Hematopoietic multipotent progenitor cell treated with erythropoietin and hydrocortisone succinate and interleukin-3 and kit ligand, for 6 days (in vitro differentiated cells): ENCODE measurements at places on chromosomes 1 and 21.

DNA sequence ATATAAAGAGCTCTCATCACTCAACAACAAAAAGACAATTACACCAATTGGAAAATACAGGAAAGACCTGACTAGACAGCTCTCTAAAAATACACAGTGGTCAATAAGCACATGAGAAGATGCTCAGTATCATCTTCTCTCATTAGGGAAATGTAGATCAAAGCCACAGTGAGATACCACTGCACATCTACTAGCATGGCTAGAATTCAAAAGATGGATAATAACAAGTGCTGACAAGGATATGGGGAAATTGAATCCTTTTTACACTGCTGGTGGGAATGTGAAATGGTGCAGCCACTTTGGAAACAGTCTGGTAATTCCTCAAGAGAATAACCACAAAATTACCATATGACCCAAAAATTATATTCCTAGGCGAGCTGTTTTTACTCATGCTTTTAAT lies 9.4 kb downstream of the ACOT7 start:
- no peak for DNase-seq

DNA sequence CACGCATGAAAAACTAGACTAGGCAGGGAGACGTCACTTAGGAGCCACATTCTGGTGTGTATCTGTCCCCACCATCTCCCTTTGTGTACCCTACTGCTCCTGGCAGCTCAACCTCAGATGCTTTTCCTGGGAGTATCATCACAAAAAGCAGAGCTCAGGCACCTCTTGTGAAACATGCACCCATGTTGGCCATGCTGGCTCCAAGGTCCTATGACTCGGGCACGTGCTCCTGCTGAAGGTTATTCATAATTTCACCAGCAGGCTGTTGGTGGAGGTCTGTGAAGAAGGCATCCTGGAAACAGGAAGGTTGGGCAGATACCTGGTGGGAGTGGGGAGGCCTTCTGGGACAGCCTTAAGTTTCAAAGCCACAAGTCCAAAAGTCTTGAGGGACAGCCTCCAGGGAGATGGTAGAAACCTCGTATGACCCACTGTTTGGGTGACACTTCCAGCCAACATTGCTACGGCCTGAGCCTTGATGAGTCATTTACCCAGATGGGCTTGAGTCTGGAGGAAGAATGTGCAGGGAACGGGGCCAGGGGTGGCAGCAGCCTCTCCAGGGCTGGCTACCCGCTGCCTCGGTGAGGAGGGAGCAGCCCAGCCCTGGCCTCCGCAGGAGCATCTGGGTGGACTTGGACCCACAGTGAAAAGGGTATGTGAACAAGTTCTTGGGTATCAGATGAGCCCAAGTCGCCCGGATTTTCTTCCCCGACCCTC lies 75.8 kb downstream of the PGBD5 start:
- no peak for DNase-seq

- DNase-seq: peak; percentile 98
Measured at GRCh38 chr1:234558330-234558836, 51.6 kb downstream of the IRF2BP2 start.

- DNase-seq: no peak
Measured at GRCh38 chr1:205570173-205570501, 61.7 kb downstream of the ELK4 start.

GRCh38 chr21:33811167-33812010 lies 104.2 kb downstream of the ATP5PO start:
- DNase-seq: peak; percentile 47

DNA sequence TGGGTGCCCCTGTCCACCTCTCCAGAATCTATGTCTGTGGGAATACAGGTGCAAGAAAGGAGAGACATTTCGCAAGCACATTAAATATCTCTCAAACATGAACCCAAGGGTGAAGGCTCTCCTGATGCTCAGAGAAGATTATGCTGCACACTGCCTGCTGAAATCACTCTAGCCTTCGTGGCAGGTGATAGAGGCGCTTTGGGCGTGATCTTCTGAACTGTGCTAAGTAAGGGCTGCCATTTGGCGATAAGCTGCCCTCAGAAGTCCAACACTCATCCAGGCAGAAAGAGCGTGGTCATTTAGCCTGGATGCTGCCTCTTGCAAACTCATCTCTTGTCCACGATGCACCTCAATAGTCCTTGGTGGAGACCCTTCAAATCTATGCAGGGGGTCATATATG lies 241.9 kb downstream of the KAZN start:
- no peak for DNase-seq

- no peak for DNase-seq
Measured at GRCh38 chr1:181251001-181251712, 162.7 kb downstream of the IER5 start.

DNA sequence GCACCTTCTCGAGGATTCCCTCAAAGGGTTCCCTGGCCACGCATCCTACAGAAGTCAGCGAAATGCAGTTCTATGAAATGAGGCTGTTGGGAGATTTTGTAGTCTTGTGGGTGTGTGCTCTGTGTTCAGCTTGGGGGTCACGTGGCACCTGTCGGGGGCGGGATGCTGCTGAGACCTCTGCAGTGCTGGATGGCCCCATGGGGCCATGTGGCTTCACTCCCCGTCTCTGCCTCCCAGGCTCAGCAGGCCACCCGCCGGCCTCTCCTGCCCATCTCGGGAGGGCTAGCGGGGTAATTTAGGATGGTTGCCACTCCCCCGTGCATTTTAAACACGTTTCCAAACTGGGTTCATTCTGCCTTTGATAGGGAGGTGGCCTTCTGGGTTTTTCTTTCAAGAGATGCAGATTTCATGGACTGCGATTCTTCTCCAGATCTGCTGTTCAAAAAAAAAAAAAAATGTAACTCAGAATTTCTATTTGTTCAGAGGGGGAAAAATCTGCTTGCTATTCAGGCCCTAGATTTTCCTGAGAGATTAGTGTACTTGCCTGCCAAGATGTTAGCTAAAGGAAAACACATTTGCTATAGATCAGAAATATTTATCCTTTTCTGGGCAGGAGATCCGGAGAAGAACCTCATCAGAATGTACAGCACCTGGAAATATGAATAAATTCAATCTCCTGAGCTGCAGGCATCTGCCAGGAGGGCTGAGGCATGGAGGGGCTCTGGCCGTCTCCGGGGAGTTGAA lies 277.2 kb upstream of the VAMP3 start:
- DNase-seq: no peak

DNA sequence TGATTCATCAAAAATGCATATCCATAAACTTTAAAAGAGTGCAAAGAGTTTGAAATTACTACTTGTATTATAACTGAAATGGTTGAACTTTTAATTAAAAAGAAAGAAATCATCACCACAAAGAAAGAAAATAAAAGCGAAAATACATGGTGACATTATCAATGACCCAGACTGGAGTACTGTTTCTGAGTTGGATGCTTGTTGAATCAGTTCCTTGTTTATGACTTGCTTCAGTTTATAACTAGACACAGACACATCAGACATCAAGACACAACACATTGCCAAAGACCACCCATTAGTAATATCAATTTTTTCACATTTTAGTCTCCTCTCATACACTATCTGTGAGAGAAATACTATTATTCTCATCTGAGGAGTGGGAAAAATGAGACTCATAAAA lies 293.0 kb downstream of the MRPL39 start:
- no peak for DNase-seq

DNA sequence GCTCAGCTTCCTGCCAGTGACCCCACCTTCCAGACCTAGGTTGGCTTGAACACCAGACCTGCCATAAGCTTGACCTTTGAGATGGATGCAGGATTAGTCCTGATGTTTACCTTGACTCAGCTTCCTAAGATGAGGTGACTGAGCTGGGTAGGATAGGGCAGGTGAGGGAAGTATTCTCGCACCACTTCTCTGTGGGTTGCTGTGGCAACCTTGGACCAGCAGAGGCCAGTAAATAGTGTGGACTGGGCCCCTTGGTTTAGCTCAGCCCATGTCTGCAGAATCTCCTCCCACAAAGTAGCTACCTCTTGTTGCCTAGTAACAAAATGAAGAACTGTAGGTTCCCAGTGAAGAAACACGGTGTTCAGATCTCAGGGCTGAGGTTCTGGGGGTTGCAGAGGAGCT lies 8.4 kb downstream of the RPS6KA1 start:
- DNase-seq: peak; percentile 83

- peak; percentile 83 for DNase-seq
Measured at GRCh38 chr21:28229814-28230213, 762.9 kb downstream of the LTN1 start.

DNA sequence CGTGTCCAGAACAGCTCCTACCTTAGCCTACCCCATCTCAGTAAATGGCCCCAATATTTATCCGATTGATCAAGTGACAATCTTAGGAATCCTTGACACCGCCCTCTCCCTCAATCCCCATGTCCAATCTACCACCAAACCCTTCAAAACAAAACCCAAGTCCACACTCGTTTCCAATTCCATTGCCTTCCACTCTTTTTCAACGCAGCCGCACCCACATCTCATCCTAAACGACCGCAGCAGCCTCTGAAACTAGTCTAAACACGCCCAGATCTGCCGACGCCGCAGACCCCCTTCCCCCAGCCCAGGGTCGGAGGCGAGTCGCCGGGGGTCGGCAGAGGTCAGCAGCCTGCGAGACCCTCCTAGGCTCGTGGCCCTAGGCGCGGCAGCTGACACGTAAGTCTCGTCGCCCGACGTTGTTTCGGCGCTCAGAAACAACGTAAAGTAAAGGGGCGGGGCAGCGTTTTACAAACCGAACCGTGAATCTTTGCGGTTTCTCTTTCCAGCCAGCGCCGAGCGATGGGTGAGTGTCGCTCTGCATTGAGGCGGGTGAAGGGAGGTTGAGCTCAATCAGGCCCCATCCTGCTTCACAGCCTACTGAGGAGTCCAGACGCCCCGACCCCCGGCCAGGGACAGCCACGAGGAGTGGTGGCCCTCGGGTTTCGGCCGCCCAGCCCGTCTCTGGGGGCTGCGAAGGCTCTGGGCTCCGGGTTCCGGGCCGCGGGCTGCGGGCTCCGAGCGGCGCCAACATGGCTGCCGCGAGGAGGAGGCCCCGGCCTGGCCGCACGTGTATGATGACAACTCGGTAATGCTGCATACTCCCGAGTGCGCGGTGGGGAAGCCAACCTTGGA lies at the start of gene RPS8:
RPS8 (plus strand) TSS at position 463 of the 852 bp plus-strand sequence; CDS start at position 520, 57 bp downstream.
- DNase-seq: peak; percentile 99

DNA sequence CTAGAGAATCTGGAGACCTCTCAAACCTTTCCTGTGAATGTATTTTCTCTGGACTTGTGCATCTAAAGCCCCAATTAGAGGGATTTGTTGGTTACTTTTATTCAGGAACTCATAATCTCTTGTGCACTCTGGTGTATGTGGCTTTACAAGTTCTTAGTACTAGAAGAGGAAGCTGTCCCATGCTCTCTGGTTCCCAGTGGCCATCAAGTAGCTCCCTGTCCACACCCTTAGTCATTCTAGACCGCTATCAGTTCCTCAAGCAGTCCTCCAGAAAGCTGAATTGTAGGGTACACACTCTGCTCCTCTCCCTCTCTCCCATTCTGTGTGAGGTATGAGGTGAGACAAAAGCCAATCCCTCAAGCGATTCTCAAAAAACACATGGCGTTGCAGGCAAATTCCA lies 470.3 kb downstream of the PTPRC start:
- no peak for DNase-seq

DNA sequence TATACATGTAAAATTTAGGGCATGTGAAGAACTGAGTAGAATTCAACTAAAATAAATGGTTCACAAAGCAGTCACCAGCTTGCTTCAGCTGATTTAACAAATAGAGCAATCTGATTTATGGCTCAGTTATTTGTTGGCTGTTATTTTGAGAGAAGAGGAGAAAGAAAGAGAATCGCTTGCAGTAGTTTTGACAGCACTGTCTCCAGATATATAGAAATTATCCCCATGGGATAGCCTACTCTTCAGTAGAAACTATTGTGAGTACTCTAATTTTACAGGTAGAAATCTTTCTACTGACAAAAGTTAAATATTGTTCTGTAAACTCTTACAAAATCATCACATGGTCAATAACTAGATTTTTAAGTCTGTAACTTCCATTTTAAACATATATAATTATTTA lies 1098.2 kb downstream of the MRPL39 start:
- DNase-seq: no peak

- peak; percentile 24 for DNase-seq
Measured at GRCh38 chr1:73839922-73840321, 358.1 kb downstream of the LRRIQ3 start.

GRCh38 chr1:200530623-200531261 lies 89.8 kb downstream of the KIF14 start:
- DNase-seq: no peak

DNA sequence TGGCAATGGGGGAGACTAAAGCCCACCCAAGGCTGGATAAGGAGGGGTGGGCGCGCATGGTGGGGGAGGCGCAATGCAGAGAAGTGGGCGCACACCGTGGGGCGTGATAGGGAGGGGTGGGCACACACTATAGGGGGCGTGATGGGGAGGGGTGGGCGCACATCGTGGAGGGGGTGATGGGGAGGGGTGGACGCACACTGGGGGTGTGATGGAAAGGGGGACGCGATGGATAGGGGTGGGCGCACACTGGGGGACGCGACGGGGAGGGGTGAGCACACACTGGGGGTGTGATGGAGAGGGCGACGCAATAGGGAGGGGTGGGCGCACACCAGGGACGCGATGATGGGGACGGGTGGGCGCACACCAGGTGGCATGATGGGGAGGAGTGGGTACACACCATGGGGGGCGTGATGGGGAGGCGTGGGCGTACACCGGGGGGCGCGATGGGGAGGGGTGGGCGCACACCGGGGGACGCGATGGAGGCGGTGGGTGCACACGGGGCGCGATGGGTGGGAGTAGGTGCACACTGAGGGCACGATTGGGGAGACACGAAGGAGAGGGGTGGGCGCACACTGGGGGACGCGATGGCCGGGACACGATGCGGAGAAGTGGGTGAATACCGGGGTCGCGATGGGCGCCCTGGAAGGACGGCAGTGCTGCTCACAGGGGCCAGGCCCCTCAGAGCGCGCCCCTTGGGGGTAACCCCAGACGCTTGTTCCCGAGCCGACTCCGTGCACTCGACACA lies 929 bp downstream of the SUMO3 start:
- no peak for DNase-seq

DNA sequence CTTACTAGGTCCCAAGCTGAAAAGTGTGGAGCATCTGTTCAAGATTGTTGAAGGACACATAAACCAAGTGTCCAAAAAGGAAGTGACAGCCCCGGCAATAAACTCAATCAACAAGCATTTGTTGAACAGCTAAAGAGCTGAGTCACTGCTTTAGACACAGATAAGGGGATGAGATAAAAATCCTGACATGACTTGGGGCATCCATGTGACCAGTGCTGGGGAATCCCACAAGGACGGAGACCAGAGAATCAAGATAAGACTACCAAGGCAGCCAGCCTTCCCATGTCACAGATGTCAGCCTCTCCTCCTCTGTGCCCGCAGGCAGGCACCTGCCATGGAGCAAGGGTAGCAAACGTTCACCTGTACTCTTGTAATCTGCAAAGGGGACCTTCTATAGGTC lies 118.6 kb upstream of the KAZN start:
- no peak for DNase-seq

DNA sequence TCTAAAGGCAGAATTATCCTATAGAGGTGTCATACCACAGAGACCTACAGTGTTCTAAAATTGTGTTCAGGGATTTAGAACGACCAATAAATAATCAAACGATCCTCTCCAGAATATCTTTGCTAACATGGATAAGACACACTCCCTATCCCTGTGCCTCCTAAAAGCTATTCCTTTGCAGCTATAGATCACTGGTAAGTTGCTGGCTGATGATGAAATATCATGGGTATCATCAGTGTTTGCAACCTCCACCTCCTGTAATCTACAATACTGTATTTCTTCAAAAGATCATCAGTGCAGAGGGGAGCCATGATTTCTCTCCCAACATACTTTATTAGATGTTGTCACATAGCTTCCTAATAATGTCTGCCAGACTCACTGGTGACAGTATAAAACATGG lies 201.9 kb downstream of the NTNG1 start:
- no peak for DNase-seq
